ENCODE measurements at places on chromosomes 11 and 22.

DNA sequence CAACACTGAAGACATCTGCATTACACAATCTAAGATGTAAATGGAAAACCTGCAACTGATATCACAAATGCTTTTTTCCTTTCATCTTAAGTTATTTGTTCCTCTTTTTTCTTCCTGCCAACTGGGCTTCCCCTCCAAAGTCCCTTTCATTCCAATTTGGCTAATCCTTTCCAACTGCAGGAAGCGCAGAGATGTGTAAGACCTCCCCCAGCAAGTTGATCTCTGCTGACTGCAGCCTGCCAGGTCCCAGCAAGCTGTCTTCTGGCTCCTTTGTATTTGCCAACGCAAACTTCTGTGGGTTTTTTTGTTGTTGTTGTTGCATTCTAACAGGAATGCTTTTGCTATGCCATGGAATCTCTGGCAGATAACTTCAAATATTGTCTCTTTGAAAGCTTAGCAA, 38.5 kb upstream of the LRRC4C start:
- no peaks in the 10 kb centered on the region for H3K4me1 ChIP-seq
- no peak overlapping the region for H3K4me3 ChIP-seq
- no peak for DNase-seq

- DNase-seq: no peak
- no peaks in the 10 kb centered on the region for H3K36me3 ChIP-seq
- H3K4me3 ChIP-seq: no peak overlapping the region
- peaks cover 3% of the 10 kb centered on the region for H3K27me3 ChIP-seq
- no peak overlapping the region for H3K27ac ChIP-seq
Measured at GRCh38 chr22:27440304-27440865, 361.2 kb downstream of the MN1 start.

DNA sequence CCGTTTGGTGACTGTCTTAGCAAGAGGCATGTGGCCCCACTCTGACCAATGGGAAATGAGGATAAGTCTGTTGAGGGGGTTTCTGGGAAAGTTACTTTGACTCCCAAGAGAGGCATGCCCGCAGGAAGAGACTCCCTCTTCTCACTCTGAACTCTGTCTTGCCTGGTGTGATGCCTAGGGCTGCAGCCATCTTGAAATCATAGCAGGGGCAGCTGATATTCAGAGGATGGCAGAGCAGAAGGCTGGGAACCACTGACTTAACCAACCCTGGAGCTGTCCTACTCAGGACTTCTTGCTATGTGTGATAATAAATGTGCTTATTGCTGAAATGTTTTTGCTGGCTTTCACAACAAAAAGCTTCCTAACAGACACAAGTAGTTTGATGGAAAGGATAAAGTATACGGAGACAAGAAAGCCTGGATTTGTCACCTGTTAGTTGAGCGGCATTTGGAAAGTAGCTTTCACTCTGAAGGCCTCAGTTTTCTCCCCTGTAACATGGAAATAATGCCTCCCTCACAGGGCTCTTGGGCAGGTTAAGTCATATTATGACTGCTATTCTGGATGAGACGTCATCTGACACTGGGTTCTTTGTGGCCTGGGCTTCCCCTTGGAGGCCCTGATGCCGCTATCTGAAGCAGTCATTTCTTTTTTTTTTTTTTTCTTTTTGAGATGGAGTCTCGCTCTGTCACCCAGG, 128.5 kb downstream of the CEP164 start:
- H3K27me3 ChIP-seq: no peaks in the 10 kb centered on the region
- H3K27ac ChIP-seq: peak overlapping the region; percentile 22
- DNase-seq: no peak
- H3K36me3 ChIP-seq: peaks cover 9% of the 10 kb centered on the region

- H3K27ac ChIP-seq: no peak overlapping the region
- no peaks in the 10 kb centered on the region for H3K4me1 ChIP-seq
- no peaks in the 10 kb centered on the region for H3K36me3 ChIP-seq
- peaks cover 44% of the 10 kb centered on the region for H3K27me3 ChIP-seq
Measured at GRCh38 chr11:125263268-125263790, 98.8 kb downstream of the PKNOX2 start.

- H3K4me3 ChIP-seq: no peak overlapping the region
- H3K27me3 ChIP-seq: peaks cover 69% of the 10 kb centered on the region
- H3K36me3 ChIP-seq: no peaks in the 10 kb centered on the region
- no peak for DNase-seq
- no peak overlapping the region for H3K27ac ChIP-seq
- H3K4me1 ChIP-seq: peaks cover 6% of the 10 kb centered on the region
Measured at GRCh38 chr11:75663808-75664207, 5.0 kb downstream of the MAP6 start.

GRCh38 chr11:117188620-117189081, 10.1 kb downstream of the SIDT2 start:
- H3K27ac ChIP-seq: no peak overlapping the region
- H3K4me1 ChIP-seq: peaks cover 3% of the 10 kb centered on the region

DNA sequence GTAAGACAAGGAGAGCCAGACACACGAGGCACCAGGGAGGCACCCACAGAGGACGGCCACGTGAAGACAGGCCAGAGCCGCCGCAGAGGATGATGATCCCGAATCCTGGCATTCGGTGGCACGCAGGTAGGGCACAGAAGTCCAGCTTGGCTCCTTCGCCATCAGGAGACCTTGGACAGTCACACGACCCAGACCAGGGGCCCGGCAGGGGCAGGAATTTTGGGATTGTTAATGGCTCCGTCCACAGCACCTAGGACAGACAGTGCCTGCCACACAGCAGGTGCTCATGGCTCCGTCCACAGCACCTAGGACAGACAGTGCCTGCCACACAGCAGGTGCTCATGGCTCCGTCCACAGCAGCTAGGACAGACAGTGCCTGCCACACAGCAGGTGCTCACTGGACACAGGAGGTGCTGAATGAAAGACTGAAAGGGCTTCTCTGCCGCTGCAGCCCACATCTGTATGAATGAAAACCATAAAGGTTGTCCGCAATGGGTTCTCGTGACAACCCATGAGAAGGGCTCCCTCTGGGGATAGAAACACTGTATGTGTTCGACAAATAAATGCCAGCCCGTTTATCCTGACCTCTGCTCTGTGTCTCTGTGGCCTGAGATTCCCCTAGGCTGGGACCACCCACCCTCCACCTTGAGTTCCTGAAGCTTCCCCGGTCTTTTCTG, 341.6 kb downstream of the CTTN start:
- H3K27ac ChIP-seq: no peak overlapping the region
- peaks cover 17% of the 10 kb centered on the region for H3K27me3 ChIP-seq
- no peak for DNase-seq
- no peaks in the 10 kb centered on the region for H3K36me3 ChIP-seq
- H3K4me1 ChIP-seq: peaks cover 2% of the 10 kb centered on the region
- H3K4me3 ChIP-seq: no peak overlapping the region

DNA sequence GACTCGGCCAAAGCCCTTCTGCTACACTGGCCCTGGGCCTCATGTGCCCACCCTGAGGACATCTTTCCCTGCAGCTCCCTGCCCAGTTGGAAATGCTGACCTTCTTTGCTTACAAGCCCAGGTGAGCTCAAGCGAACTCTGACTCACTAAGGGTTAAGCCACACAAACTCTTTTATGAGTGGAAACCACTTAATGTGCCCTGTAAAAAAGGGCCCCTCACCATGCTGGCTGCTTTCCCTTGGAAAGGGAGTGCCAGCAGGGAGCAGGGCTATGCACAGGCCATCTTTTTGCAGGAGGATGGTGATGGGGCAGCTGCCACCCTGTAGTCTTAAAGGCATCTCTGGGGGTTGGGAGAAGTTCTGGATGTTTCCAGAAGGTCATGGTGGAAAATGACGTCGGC, 18.7 kb downstream of the EHF start:
- no peak overlapping the region for H3K4me3 ChIP-seq
- no peaks in the 10 kb centered on the region for H3K36me3 ChIP-seq
- DNase-seq: no peak
- no peak overlapping the region for H3K27ac ChIP-seq
- H3K4me1 ChIP-seq: peaks cover 4% of the 10 kb centered on the region
- peaks cover 21% of the 10 kb centered on the region for H3K27me3 ChIP-seq

Data from activated naive CD8-positive, alpha-beta T cell treated with anti-CD3 and anti-CD28 coated beads for 36 hours (primary cell).